ENCODE measurements at places on chromosomes 5 and 9. TPM values are rescaled to one million over a fixed set of nuclear protein-coding genes. Genes with fewer than 3 reads are reported as not detected.

DNA sequence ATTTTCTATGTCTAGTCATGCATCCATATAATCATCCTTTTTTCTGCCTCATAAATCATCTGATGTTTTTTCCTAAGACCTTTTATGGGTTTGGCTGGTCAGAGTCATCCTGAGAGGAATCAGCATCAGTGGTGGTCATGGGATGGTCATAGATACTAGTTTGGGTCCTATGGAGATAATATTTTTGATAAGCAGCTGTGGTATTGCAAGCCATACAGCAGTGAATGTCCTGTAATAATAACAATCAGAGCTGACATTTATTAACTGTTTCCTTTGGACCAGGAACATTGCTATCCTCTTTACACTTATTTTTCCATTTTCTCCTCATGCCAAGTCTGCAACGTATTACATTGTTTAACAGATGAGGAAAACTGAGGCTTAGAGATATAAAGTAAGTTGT, 83.1 kb downstream of the TEX10 start:
- DNase-seq: no peak

IFNA17 gene
- total RNA-seq: not detected

- DNase-seq: no peak
Measured at GRCh38 chr5:1281038-1281882, 13.6 kb downstream of the TERT start.

GRCh38 chr9:92538541-92538940, 2.8 kb upstream of the ECM2 start:
- DNase-seq: no peak

- no peak for DNase-seq
Measured at GRCh38 chr9:13915131-13915530, 398.8 kb downstream of the NFIB start.

DNA sequence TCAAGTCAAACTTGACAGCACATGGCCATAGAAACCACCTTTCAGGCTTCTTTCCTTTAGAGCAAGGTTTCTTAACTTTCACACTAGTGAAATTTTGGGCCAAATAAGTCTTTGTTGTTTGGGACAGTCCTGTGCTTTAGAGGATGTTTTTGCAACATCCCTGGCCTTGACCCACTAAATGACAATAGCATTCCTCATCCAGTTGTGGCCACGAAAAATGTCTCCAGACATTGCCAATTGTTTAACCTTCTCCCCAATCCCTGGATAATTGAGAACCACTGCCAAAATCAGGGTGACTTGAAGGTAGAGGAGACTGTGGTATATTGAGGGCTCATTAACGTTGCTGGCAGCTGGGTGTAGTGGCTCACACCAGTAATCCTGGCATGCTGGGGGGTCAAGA, 72.0 kb downstream of the ALDH1A1 start:
- DNase-seq: no peak

GRCh38 chr9:20426019-20426418, 196.3 kb downstream of the MLLT3 start:
- no peak for DNase-seq

DNA sequence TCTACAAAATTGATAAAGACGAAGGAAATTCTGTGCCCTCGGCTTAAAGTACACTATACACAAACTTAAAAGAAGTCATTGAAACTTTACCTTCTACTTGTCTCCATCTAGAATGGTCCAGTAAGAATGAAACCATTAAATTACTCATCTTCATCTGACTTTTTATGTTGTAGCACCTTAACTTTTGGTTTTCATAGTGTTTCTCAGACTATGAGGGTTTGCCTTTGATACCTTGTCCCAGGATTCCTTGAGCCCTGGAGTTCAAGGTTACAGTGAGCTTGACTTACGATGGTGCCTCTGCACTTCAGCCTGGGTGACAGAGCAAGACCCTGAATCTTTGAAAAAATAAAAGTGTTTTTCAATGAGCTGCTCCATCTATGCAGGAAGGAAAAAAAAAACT, 132.2 kb downstream of the CDC42SE2 start:
- DNase-seq: no peak

GRCh38 chr9:76180541-76180940, 213.7 kb downstream of the RFK start:
- DNase-seq: no peak

PCDHGB1 gene
- total RNA-seq: 0.13 TPM

GRCh38 chr9:124218438-124218982, 39.2 kb upstream of the NEK6 start:
- DNase-seq: no peak

- no peak for DNase-seq
Measured at GRCh38 chr5:154706416-154706815, 48.8 kb upstream of the LARP1 start.

ADAMTS2 gene
- total RNA-seq: not detected

GRCh38 chr9:120983259-120983837, 56.8 kb upstream of the TRAF1 start:
- no peak for DNase-seq

DMGDH gene
- 2.7 TPM for total RNA-seq

DMRT3 gene
- not detected for total RNA-seq

GRCh38 chr5:124655921-124656511, 90.4 kb downstream of the ZNF608 start:
- no peak for DNase-seq

SPINK6 gene
- not detected for total RNA-seq

GRCh38 chr9:116269250-116269649, 115.7 kb downstream of the PAPPA start:
- no peak for DNase-seq

DNA sequence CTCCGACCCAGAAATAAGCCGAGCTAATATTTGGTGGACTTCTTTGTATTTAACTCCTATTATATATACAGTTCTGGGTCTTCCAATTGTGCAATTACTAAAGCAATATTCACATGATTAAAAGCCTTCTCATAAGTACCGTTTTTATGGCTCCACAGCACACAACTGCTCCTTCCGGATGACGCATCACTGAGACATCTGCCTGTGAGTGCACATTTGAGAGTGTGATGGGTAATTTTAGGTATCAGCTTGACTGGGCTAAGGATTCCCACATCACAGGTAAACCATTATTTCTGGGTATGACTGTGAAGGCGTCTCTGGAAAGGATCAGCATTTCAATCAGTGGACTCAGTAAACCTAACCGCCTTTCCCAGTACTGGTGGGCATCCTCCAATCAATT, 77.5 kb upstream of the SYK start:
- DNase-seq: no peak

Data from T-cell (primary cell).